ENCODE measurements at places on chromosomes 6 and 20. TPM values are rescaled to one million over a fixed set of nuclear protein-coding genes. Genes with fewer than 3 reads are reported as not detected.

DNA sequence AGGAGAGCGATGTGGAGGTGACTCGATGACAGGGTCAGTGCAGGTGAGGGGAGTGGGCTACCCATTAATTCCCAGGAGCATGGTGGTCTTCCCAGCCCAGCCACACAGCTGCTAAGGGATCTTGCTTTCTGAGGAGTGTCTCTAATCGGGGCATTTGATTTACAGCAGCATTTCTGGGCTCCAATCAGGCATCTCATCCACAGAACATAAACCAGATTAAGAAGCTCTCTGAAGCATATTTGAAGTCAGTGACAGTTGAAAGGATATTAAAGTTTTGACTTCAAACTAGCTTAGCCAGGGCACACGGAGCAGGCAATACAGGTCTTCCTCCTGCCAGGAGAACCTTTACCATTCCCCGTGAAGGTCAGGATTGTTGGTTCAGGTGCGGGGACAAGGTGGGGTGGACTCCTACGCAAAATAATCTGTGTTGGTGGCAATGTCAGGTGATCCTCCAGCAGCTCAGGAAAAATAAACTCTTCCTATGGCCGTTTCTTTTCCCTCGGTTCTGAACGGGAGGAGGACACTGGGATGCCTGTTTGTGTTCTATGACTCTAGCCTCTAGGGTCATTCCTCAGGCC, 39.9 kb upstream of the ZNF831 start:
- no peaks in the 10 kb centered on the region for H3K4me1 ChIP-seq
- no peak for DNase-seq
- H3K27ac ChIP-seq = no peak overlapping the region
- peaks cover 12% of the 10 kb centered on the region for H3K27me3 ChIP-seq

- H3K36me3 ChIP-seq = no peaks in the 10 kb centered on the region
- no peaks in the 10 kb centered on the region for H3K27me3 ChIP-seq
- H3K27ac ChIP-seq = no peak overlapping the region
- no peaks in the 10 kb centered on the region for H3K4me1 ChIP-seq
- no peak for DNase-seq
Observed at GRCh38 chr20:57164872-57165271, 101.6 kb downstream of the BMP7 start.

- H3K36me3 ChIP-seq = no peaks in the 10 kb centered on the region
- peaks cover 6% of the 10 kb centered on the region for H3K4me1 ChIP-seq
- DNase-seq = no peak
- no peak overlapping the region for H3K4me3 ChIP-seq
Observed at GRCh38 chr20:16580147-16580546, 6.9 kb upstream of the KIF16B start.

GRCh38 chr6:37663019-37663810, 34.5 kb downstream of the MDGA1 start:
- no peak overlapping the region for H3K27ac ChIP-seq
- H3K36me3 ChIP-seq = no peaks in the 10 kb centered on the region
- H3K4me1 ChIP-seq = no peaks in the 10 kb centered on the region
- H3K27me3 ChIP-seq = no peaks in the 10 kb centered on the region

GRCh38 chr6:17688481-17688880, 18.2 kb downstream of the NUP153 start:
- no peak overlapping the region for H3K27ac ChIP-seq
- no peaks in the 10 kb centered on the region for H3K27me3 ChIP-seq
- H3K36me3 ChIP-seq = peaks cover 31% of the 10 kb centered on the region
- H3K4me3 ChIP-seq = no peak overlapping the region
- no peaks in the 10 kb centered on the region for H3K4me1 ChIP-seq
- no peak for DNase-seq

DNA sequence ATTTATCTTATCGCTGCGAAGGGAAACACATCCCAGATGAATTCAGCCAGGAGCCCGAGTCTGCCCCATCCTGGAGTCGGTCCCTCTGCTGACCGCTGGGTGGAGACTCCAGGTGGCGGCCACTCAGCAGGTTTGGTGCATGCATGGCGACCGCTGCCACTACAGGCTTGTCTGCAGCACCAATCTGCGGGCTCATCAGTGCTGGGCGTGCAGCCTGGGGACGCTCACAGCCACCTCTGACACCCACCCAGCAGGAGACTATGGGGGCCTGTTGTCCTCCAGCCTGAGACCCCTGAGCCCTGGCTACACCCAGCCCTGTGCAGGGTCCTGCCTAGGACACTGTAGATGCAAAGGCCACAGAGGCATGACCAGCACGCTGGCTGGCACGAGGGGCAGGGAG, 40.5 kb upstream of the GATA5 start:
- peaks cover 71% of the 10 kb centered on the region for H3K27me3 ChIP-seq
- no peak overlapping the region for H3K27ac ChIP-seq
- DNase-seq = no peak

DNA sequence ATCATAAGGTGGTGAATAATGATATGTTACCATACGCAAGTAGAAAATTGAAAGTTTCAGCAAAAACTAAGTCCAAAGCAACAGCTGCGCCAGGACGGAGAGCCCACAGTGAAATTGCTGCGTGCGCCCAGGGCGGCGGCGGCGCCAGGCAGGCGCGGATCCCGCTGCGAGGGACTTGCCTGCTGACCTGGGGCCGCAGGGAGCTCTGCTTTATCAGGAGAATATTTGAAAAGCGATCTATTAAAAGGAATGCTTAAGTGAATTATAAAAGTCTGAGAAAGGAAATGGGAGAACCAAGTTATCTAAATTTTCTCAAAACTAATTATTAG, 85.4 kb downstream of the THBS2 start:
- no peaks in the 10 kb centered on the region for H3K27me3 ChIP-seq
- no peak for DNase-seq
- H3K27ac ChIP-seq = peak overlapping the region; percentile 18
- H3K4me1 ChIP-seq = no peaks in the 10 kb centered on the region
- H3K36me3 ChIP-seq = no peaks in the 10 kb centered on the region
- H3K4me3 ChIP-seq = no peak overlapping the region

- no peaks in the 10 kb centered on the region for H3K27me3 ChIP-seq
- no peaks in the 10 kb centered on the region for H3K36me3 ChIP-seq
- H3K27ac ChIP-seq = peak overlapping the region; percentile 40
- no peak for DNase-seq
- H3K4me1 ChIP-seq = peaks cover 67% of the 10 kb centered on the region
Observed at GRCh38 chr20:5143851-5144250, 17.0 kb downstream of the CDS2 start.

DNA sequence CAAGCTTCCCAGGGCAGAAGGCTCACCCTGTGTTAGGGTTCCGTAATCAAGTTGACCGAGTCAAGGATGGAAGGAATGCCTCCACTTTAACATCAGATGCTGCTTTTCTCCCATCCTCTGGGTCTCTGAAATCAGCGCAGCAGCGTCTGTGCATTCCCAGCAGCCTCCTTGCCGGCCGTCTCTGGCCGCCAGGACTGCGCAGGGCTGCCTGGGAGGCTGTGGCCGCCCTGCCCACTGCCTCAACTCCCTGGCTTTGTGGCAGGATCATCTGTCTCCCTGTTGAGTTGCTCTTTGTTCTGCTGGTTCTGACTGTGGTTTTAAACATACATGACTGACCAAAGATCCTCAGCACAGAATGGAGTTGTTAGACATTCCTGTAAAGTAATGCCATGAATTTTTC, 56.5 kb downstream of the DLL1 start:
- no peak overlapping the region for H3K4me3 ChIP-seq
- peaks cover under 1% of the 10 kb centered on the region for H3K27me3 ChIP-seq
- no peaks in the 10 kb centered on the region for H3K36me3 ChIP-seq

GRCh38 chr6:30829639-30830255, 54.6 kb upstream of the DDR1 start:
- peaks cover 38% of the 10 kb centered on the region for H3K4me1 ChIP-seq
- DNase-seq = no peak
- no peaks in the 10 kb centered on the region for H3K27me3 ChIP-seq
- H3K27ac ChIP-seq = peak overlapping the region; percentile 27

- no peaks in the 10 kb centered on the region for H3K4me1 ChIP-seq
- H3K27ac ChIP-seq = no peak overlapping the region
- H3K4me3 ChIP-seq = no peak overlapping the region
- no peaks in the 10 kb centered on the region for H3K36me3 ChIP-seq
Observed at GRCh38 chr6:147961481-147962141, 381.0 kb upstream of the SASH1 start.

DNA sequence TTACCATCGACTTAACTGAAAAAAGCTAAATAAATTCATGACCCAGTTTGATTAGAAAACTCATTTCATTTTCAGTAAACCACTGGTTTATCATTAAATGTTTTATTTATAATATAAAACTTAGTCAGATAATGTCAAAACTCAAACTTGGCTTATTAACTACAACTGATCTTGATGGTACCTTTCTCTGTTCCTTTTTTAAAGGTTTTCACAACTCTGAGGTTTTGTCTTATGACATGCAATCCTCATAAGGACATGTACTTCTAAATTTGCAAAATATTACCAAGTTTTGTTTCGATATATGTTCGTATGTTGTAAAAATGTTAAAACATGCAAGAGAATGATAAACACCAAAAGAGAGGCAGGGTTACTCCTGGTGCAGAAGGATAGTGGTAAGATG, 82.5 kb upstream of the PDE10A start:
- no peaks in the 10 kb centered on the region for H3K36me3 ChIP-seq
- H3K27me3 ChIP-seq = no peaks in the 10 kb centered on the region
- no peak for DNase-seq

DNA sequence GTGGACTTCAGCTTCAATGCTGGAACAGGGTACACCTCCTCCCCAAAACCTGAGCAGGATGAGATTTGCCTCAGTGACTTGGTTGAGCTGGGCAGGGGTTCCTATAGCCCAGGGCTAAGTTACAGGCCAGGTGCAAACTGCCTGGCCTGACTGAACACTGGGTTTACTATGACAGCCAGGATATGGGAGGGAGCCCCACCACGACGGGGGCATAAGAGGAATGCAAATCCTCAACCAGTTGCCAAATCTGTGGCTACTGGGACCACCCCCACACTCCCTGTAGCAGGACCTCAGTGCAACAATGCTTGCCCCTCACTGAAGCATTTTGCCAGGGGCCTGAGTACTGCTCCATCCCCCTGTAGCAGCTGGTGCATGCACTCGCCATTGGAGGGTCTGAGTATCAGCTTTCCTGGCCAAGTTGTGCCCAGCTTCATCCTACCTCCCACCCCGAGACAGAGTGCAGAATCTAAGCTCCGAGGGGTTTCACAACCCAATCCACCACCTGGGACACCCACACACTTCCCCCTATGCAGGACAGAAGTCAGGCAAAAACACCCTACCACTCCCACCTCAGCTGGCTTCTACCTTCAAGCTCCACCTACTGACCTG, 27.6 kb downstream of the TREML4 start:
- H3K4me3 ChIP-seq = no peak overlapping the region
- no peaks in the 10 kb centered on the region for H3K36me3 ChIP-seq
- no peak for DNase-seq

DNA sequence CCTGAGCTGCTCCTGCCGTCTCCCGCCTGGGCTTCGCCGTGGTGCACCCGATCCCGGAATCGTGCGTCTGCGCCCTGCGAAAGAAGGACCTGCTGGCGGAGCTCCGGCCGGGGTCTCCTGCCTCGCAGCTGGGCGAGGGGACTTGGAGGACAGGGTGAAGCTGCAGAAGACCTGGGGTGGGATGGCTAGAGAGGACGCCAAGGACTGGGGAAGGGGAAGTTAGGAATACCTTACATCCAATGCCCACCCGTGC, 150.2 kb downstream of the PRL start:
- H3K36me3 ChIP-seq = no peaks in the 10 kb centered on the region
- H3K27ac ChIP-seq = no peak overlapping the region
- no peaks in the 10 kb centered on the region for H3K27me3 ChIP-seq

- H3K4me1 ChIP-seq = no peaks in the 10 kb centered on the region
- no peak overlapping the region for H3K27ac ChIP-seq
- H3K4me3 ChIP-seq = no peak overlapping the region
Observed at GRCh38 chr6:144993870-144994269, 708.7 kb downstream of the UTRN start.

DNA sequence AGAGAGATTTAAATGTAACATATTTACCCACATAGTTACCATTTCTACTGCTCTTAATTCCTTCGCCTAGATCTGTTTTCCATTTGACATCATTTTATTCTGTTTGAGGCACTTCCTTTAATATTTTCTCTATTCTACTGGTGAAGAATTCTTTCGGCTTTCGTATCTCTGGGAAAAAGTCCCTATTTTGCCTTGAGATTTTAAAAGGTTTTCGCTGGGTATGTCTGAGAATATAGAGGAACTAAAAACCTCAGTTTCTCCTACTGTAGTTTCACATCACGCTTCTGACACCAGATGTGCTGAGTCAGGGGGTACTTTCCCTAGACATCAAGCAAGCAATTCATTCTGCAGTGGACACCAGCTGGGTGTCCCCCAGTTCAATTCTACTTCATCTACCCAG, 61.7 kb downstream of the E2F3 start:
- no peaks in the 10 kb centered on the region for H3K27me3 ChIP-seq
- H3K4me1 ChIP-seq = no peaks in the 10 kb centered on the region
- no peaks in the 10 kb centered on the region for H3K36me3 ChIP-seq

- H3K27ac ChIP-seq = no peak overlapping the region
- peaks cover 1% of the 10 kb centered on the region for H3K4me1 ChIP-seq
- no peak for DNase-seq
- H3K4me3 ChIP-seq = no peak overlapping the region
- no peaks in the 10 kb centered on the region for H3K36me3 ChIP-seq
Observed at GRCh38 chr6:85389151-85389797, 60.6 kb upstream of the NT5E start.

- no peak overlapping the region for H3K4me3 ChIP-seq
- no peaks in the 10 kb centered on the region for H3K36me3 ChIP-seq
- peaks cover 6% of the 10 kb centered on the region for H3K4me1 ChIP-seq
Observed at GRCh38 chr6:106444777-106445507, 84.4 kb downstream of the CRYBG1 start.

GRCh38 chr6:25874822-25875562, 949 bp upstream of the SLC17A3 start:
- H3K27ac ChIP-seq = no peak overlapping the region
- H3K4me3 ChIP-seq = no peak overlapping the region
- no peaks in the 10 kb centered on the region for H3K36me3 ChIP-seq
- no peaks in the 10 kb centered on the region for H3K27me3 ChIP-seq
- H3K4me1 ChIP-seq = no peaks in the 10 kb centered on the region

GRCh38 chr6:21101694-21102093, 491.9 kb upstream of the SOX4 start:
- no peak overlapping the region for H3K4me3 ChIP-seq
- H3K4me1 ChIP-seq = no peaks in the 10 kb centered on the region
- no peaks in the 10 kb centered on the region for H3K36me3 ChIP-seq
- no peaks in the 10 kb centered on the region for H3K27me3 ChIP-seq

The SYCP2L gene
- total RNA-seq = 1.0 TPM

The THBD gene
- total RNA-seq = 77.6 TPM

The ZBTB46 gene
- total RNA-seq = 9.9 TPM

The CFAP206 gene
- 3.9 TPM for total RNA-seq

The NEURL2 gene
- 2.4 TPM for total RNA-seq

The MMUT gene
- total RNA-seq = 21.9 TPM

The NNAT gene
- 0.83 TPM for total RNA-seq

The TRIM10 gene
- not detected for total RNA-seq

The PTCRA gene
- 9.8 TPM for total RNA-seq

The FAM184A gene
- 15.9 TPM for total RNA-seq

The VSX1 gene
- total RNA-seq = not detected

The UNC5CL gene
- 1.1 TPM for total RNA-seq

All from lower lobe of right lung (tissue), 2 donors.